Chondrocyte (in vitro differentiated cells): ENCODE measurements at places on chromosomes 7 and 10. TPM values are rescaled to one million over a fixed set of nuclear protein-coding genes. Genes with fewer than 3 reads are reported as not detected.

Gene AKR1D1
- total RNA-seq, result not detected in 3 replicates

DNA sequence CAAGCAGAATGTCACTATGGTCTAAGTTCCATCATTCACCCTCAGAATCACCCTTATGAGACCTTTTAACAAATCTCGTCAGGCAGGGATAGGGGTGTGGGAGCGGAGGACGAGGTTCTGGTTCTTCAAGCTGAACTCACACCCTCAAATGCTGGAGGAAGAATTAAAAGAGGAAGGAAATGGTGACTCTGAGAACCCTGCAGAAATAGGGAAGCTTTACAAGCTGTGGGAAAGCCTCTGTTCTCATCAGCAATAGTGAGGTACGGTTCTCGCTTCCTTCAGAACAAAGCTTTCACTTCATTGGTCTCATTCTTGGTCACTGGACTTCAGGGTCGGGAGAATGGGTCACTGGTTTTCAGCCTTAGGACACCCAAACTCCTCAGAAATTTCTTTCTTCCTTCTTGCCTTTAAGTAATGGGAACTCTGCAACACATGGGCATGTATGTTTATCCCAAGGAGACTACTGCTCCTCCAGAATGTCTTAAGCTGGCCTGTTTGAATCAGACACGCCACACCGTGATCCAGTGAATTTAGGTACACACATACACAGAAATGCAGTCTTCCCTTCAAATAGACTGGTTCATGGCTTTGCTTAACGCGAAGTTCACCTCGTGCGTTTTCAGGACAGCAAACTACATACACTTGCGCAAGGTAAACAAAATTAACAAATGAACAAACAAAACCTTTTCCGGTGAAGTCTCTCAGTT is 226.0 kb downstream of the SFMBT2 start:
- no peak for DNase-seq

GRCh38 chr10:79381804-79382221 is 34.5 kb downstream of the PPIF start:
- peak; percentile 88 for DNase-seq

- no peak for DNase-seq
These were observed 106.6 kb downstream of the VIPR2 start for GRCh38 chr7:159038066-159038465.

DNA sequence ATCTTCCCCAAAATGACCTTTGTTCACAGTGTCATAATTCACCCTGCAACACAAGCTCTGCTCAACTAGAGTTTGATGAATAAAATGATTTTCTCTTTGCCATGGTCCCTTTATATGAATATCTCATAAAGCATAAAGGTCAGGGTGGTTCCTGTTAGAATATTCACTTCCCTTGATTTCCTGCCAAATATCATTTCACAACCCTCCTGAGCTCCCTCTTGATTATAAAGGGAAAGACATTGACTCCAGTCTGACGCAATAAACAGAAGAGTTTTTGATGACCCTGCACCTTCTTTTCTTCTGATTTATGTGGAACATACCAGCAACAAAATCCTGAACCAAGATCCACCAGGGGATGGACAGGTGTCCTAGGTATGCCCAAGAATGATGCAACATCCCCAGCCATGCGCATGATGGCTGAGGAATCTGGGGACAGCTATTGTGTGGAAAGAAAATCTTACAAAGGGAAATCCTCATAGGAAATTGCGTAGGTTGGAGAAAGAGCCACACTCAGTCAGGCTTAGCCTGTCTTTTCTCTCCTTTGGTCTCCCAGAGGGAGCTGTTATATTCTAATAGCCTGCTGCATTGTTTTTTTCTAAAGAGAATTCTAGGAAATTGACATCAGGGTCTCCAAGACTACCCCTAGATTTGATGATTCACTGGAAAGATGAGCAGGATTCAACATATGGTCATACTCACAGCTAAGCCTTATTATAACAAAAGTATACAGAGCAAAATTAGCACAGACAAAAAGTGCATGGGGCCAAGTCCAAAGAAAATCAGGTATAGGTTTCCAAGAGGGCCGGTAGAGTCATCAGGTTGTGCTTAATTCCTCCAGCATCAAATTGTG is 18.8 kb downstream of the IFIT3 start:
- DNase-seq, result no peak

Gene PSMC2
- 126 to 157 TPM (median 133 TPM) in 3 replicates for total RNA-seq

Gene ZNF248
- 4.8 to 5.7 TPM (median 4.9 TPM) in 3 replicates for total RNA-seq

Gene UTF1
- not detected in 3 replicates for total RNA-seq

DNA sequence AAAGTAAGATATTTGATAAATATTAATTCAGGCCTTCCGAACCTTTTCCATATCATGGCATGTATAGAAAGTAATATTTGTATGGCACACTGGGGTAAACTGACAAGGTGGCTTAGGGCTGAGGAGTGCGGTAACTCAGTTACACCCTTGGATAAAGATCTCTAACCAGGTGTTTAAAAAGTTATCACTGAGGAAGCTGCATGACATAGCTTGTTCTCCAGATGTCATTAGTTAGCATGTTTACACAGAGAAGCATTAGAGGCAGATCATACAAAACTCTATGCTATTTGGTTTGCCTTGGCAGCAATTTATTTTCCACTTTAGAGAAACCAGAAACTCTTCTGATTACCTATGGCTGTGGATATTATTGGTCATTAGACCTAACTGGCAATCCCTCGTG is 118.2 kb downstream of the ST7 start:
- DNase-seq, result no peak
